Neural crest cell (in vitro differentiated cells): ENCODE measurements at places on chromosomes 3 and 15. TPM values are rescaled to one million over a fixed set of nuclear protein-coding genes. Genes with fewer than 3 reads are reported as not detected.

BOC gene
- total RNA-seq, result 114 and 130 TPM in 2 replicates

SPTBN5 gene
- 0.77 and 1.1 TPM in 2 replicates for total RNA-seq

POC1A gene
- 27.7 and 30.1 TPM in 2 replicates for total RNA-seq

CYP11A1 gene
- total RNA-seq, result 0.77 and 1.0 TPM in 2 replicates

C3orf85 gene
- total RNA-seq, result not detected in 2 replicates

ROPN1 gene
- not detected in 2 replicates for total RNA-seq

PIERCE2 gene
- total RNA-seq, result 2.0 and 2.7 TPM in 2 replicates

- H3K4me1 ChIP-seq, result peaks cover 4% of the 10 kb centered on the region
- H3K27ac ChIP-seq, result no peak overlapping the region
- no peaks in the 10 kb centered on the region for H3K27me3 ChIP-seq
- H3K4me3 ChIP-seq, result no peak overlapping the region
- no peaks in the 10 kb centered on the region for H3K36me3 ChIP-seq
Observed at GRCh38 chr3:23669541-23670255, 136.1 kb upstream of the UBE2E1 start.

GRCh38 chr15:68369931-68370767, 61.8 kb downstream of the ITGA11 start:
- no peak overlapping the region for H3K4me3 ChIP-seq
- no peaks in the 10 kb centered on the region for H3K27me3 ChIP-seq
- H3K27ac ChIP-seq, result no peak overlapping the region
- no peak for DNase-seq

- no peak overlapping the region for H3K4me3 ChIP-seq
- no peak overlapping the region for H3K27ac ChIP-seq
Observed at GRCh38 chr3:197398286-197398878, 100.0 kb upstream of the DLG1 start.

DNA sequence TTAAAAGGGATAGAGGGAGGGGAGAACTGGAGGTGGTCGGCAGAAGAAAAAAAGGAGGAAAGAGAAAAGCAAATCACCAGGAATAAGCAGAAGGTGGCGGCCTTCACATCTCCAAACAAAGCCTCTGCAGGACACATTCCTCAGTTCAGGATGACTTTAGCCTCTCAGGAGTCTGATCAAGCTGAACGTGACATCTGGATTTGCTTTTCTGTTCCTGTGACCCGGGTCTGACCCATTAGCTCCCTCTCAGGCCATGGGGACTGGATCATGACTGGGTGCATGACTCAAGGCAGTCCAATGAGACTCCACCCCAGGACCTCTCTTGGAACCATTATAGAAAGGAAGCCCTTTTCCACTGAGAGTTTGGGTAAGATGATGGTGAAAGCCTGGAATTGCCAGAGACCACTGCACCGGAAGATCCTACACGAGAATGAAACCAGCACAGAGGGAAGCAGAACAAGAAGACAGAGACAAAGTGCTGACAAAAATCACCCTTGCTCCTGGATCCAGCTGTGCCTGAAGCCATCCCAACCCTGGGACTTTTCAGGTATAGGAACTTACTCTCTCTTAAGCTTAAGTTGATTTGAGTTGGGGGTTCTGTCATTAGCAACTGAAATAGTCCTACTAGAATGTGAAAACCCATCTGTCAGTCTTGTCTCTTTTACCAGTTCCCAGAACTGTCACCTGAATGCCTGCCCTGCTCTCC, 45.4 kb upstream of the RAD18 start:
- DNase-seq, result no peak
- peaks cover 47% of the 10 kb centered on the region for H3K36me3 ChIP-seq
- H3K27me3 ChIP-seq, result no peaks in the 10 kb centered on the region

GRCh38 chr3:38148311-38148882, 9.9 kb downstream of the MYD88 start:
- no peak for DNase-seq
- H3K4me3 ChIP-seq, result no peak overlapping the region
- no peak overlapping the region for H3K27ac ChIP-seq
- no peaks in the 10 kb centered on the region for H3K4me1 ChIP-seq
- H3K27me3 ChIP-seq, result peaks cover 2% of the 10 kb centered on the region
- H3K36me3 ChIP-seq, result no peaks in the 10 kb centered on the region

DNA sequence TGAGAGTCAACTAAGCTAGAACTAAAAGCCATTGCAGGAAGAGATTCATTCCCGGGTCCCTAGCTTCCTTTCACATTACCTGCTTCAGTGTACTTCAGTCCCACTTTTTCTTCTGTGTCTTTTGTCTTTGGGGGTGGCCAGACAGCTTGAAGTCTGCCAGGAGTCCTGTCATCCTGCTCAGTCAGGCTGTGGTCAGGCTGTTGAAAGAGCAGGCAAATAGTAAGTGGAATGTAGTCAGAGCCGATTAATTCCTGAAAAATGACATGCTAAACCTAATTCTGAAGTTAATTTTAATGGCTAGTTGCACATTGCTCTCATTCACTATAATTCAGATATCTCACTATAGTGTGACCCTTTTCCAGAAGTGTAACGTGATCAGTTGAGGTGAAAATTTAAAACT, 129.6 kb downstream of the FMN1 start:
- no peaks in the 10 kb centered on the region for H3K36me3 ChIP-seq
- no peak for DNase-seq
- H3K4me1 ChIP-seq, result peaks cover 15% of the 10 kb centered on the region
- H3K27me3 ChIP-seq, result peaks cover 2% of the 10 kb centered on the region

DNA sequence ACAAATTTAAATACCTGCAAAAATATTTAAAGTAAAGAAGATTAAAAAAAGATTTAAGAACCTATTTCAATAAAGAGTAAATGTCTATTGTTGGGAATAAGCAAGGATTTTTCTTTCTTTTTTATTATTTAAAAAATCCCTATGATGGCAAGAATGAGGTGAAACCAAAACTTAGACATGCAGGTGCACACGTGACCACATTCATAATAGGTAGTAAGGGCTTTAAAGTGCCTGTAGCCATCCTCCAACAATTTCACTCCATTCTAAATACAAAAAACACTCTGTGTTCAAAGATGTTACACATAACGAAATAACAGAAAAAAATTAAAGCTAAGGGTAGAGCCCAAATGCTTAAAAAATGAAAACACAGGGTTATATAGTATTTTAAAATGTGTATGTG, 74.0 kb downstream of the FBN1 start:
- no peaks in the 10 kb centered on the region for H3K27me3 ChIP-seq

GRCh38 chr15:47384341-47384740, 333.0 kb upstream of the SEMA6D start:
- no peaks in the 10 kb centered on the region for H3K27me3 ChIP-seq
- no peak overlapping the region for H3K4me3 ChIP-seq
- H3K36me3 ChIP-seq, result no peaks in the 10 kb centered on the region
- H3K27ac ChIP-seq, result no peak overlapping the region
- no peak for DNase-seq

DNA sequence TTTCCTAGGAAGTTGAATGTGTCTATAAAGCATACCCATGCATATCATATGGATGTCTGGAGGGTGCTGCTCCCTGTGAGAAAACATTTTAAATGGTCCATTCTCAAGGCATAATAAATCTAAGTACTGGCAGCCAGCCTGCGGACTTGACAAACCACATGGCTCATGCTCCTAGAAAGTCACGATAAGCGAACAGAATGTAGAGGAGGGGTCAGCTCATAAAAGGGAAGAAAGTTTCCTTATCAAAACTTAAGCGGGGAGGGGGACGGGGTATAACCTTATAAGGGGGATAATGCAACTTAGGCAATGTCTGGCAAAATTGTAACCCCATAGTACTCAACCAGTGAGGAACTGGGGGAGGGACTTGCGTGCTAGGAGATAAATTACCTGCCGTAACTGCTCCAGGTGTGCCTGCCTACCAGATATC, 159.8 kb upstream of the LMCD1 start:
- no peak overlapping the region for H3K4me3 ChIP-seq
- H3K27ac ChIP-seq, result no peak overlapping the region
- no peak for DNase-seq
- no peaks in the 10 kb centered on the region for H3K27me3 ChIP-seq
- no peaks in the 10 kb centered on the region for H3K4me1 ChIP-seq

DNA sequence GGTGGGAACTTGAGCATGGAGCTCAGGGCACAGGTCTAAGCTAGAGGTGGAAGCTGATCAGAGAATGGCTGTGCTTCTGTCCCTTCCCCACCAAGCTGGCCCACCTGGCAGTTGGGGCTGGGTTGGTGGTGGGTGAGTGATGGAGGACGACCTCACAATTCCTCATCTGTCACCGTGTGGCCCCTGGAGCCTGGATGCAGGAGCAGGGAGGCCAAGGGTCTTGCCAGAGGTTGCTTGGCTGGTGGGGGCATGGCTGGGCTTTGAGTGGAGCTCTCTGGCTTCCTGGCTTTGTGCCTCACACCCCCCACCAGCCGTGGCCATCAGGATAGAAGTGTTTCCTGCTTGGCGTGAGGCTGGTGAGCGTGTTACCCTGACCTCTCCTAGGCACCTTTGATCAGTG, 36.0 kb downstream of the FBLN2 start:
- no peaks in the 10 kb centered on the region for H3K27me3 ChIP-seq
- no peak overlapping the region for H3K27ac ChIP-seq
- DNase-seq, result no peak
- H3K4me1 ChIP-seq, result no peaks in the 10 kb centered on the region
- no peaks in the 10 kb centered on the region for H3K36me3 ChIP-seq

DNA sequence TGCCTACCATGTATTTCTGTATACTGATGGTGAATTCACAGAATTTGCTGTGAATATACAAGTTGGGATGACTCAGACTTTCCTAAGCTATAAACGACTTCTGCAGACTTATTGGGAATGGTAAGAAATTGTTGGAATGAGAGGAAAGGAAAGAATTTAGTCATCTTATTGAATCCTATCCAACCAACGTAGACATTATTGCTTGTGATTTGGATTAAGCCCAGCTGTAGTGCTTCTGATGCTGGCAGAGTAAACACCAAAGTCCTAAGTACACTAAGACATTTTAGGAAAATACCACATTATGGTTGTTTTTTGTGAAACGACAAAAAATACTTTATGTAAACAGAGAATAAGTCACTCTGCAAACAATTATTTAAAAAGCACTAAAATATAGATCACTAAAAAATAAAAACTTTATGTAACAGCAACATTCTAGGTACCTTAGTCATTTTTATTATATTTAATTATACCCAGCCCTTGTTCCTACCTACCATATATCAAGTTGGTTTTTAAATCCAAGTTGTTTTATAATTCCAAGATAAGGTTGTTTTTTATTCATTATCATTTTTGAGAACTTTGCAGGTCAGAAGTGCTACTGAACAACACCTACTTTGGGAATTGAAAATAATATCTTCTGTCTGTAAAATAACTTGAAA, 99.2 kb upstream of the MLF1 start:
- H3K4me1 ChIP-seq, result no peaks in the 10 kb centered on the region
- H3K27me3 ChIP-seq, result no peaks in the 10 kb centered on the region
- H3K27ac ChIP-seq, result no peak overlapping the region
- DNase-seq, result no peak

GRCh38 chr3:100023595-100023994, 90.7 kb downstream of the FILIP1L start:
- no peaks in the 10 kb centered on the region for H3K27me3 ChIP-seq
- no peak for DNase-seq
- no peak overlapping the region for H3K27ac ChIP-seq
- H3K4me3 ChIP-seq, result no peak overlapping the region
- H3K36me3 ChIP-seq, result no peaks in the 10 kb centered on the region

GRCh38 chr15:80127911-80128310, 24.9 kb upstream of the FAH start:
- H3K36me3 ChIP-seq, result peaks cover 30% of the 10 kb centered on the region
- no peak overlapping the region for H3K27ac ChIP-seq
- H3K4me1 ChIP-seq, result no peaks in the 10 kb centered on the region
- H3K4me3 ChIP-seq, result no peak overlapping the region
- DNase-seq, result no peak

DNA sequence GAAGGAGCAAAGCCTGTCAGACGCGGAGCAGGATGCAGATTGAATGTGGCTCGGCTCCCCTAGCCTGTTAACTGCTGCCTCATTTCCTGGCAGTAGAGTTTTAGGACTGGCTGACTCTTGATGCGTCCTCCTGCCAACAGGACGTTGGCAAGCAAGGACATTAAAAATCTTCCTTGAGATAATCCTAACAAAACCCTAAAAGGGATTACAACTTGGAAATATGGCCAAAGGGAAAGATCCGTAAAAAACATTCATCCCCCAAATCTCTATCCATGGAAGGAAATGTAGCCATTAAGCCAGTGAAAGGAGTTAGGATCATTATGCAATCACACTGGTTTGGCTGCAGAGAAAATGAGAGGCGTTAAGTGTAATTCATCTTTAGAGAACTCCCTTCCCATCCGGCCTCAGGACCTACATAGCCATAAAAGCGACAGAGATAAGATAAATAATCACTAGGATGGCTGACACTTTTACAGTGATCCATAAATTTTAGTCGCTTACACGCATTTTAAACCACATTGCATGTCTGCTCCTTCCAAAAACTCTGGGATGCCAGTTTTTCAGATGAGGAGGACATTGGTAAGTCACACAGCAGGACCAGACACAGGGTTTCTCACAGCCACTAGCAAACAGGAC, 44.5 kb upstream of the C3orf80 start:
- no peaks in the 10 kb centered on the region for H3K27me3 ChIP-seq
- H3K4me3 ChIP-seq, result no peak overlapping the region
- no peaks in the 10 kb centered on the region for H3K4me1 ChIP-seq
- no peaks in the 10 kb centered on the region for H3K36me3 ChIP-seq
- no peak for DNase-seq

DNA sequence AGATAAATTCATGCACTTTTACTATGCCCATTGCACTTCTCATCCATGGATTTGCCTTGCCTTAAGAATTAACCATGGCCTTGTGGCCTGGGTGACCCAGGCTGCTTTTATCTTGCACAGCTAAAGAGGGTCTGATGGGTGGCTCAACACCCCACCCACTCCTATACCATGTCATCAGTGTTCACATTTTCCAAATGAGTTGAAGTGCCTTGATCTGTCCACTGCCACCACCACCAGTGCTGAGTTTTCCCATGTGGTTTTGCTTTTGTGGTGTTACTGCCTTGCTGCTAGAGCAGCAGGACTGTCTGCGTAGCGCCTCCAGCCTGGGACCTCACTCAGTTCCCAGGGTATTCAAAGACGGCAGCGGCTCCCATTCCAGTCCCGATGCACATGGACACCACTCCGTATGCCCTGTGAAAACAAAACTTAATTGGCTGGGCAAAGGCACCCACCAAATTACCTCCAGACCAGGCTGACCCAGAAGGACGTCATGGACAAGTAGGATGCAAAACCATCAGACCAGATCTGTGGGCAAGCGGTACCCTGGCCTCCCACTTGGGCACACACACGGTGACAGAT, 14.1 kb downstream of the ACAA1 start:
- H3K4me1 ChIP-seq, result no peaks in the 10 kb centered on the region
- peaks cover 16% of the 10 kb centered on the region for H3K36me3 ChIP-seq
- no peak overlapping the region for H3K27ac ChIP-seq
- H3K4me3 ChIP-seq, result no peak overlapping the region
- H3K27me3 ChIP-seq, result no peaks in the 10 kb centered on the region

DNA sequence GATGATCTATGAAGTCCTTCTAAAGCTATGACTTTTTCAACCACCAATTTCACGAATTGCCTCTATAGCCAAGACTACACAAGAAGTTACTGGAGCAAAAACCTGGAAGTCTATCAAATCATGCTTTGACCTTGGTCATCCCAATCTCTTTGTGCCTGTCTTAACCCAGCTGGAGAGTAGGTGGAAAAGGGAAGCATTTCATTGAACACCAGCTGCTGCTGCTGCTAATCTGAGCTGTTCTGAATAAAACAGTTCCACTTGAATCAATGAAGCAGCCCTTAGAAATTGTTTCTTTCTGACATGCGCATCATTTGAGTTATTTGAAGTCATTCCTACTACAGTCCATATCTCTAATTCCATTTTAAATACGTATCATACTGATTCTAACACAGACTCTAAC, 7.3 kb upstream of the UBE3A start:
- H3K27ac ChIP-seq, result no peak overlapping the region
- no peaks in the 10 kb centered on the region for H3K27me3 ChIP-seq
- DNase-seq, result no peak
- H3K36me3 ChIP-seq, result peaks cover 7% of the 10 kb centered on the region
- no peaks in the 10 kb centered on the region for H3K4me1 ChIP-seq
